Fibroblast of mammary gland (primary cell): ENCODE measurements at places on chromosomes 6 and 20.

DNA sequence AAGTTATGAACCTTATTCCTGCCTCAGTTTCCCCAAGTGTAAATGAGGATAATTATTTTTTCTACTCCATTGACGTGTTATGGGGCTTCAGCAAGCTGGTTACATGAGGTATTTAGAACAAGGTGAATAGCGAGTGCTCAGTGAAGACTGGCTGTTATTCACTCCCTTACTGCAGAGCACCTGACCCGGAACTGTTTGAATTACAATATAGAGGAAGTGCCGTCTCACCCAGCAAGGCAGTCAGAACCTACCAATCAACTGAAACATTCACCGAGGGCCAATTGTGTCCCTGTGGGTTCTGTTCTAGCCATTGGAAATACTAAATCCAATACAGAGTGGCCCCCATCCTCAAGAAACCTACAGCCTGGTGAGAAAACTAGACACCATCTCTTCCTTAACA, 216.9 kb downstream of the UST start:
- no peak for DNase-seq

GRCh38 chr6:45353654-45354053, 24.1 kb downstream of the SUPT3H start:
- no peak for DNase-seq

- DNase-seq: no peak
Observed at GRCh38 chr6:25027221-25027916, 91.6 kb upstream of the RIPOR2 start.

DNA sequence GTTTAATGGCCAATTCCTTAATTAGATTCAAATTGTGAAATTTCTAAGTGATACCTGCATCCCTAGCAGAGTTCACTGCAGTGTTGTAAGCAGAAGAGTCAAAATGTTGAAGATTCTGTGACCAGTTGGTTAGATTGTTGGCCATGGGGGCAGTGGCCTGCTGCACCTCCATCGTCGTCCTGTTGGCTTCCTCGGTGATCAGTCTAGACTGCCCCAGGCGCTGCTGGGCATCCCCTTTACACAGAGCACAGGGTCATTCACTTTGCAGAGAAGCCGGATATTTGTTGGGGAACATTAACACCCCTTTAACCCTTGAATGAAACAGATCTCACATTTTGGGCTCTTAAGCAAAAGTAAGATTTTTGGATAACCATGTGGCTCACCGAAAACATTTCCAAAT, 60.7 kb downstream of the FAM229B start:
- no peak for DNase-seq

DNA sequence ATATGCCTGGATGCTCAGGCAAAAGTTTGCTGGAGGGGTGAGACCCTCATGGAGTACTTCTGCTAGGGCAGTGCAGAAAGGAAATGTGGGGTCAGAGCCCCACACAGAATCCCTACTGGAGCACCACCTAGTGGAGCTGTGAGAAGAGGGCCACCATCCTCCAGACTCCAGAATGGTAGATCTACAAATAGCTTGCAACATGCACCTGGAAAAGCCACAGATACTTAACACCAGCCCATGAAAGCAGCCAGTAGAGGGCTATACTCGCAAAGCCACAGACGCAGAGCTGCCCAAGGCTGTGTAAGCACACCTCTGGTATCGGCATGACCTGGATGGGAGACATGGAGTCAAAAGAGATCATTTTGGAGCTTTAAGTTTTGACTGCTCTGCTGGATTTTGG, 60.7 kb upstream of the GJE1 start:
- DNase-seq: no peak

- no peak for DNase-seq
Observed at GRCh38 chr20:8842525-8842924, 226.4 kb upstream of the PLCB4 start.

DNA sequence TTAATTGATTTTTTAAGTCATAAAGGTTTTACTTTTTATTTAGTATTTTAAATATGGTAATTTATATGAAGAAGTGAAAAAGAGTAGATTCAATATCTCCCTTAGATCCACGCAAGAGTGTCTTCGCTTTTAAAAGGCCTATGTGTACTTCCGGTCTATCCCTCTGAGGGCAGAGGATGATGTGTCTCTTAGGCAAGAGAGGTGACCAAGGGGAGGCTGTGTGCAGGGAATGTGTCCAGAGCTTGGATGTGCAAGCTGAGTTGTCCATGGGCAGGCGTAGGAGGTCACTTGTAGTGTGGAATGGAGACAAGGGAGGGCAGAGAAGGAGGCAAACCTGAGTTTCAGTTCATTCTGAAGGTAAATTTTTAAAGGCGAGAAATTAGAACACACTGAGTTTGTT, 113.9 kb downstream of the CRYBG1 start:
- peak; percentile 62 for DNase-seq

- no peak for DNase-seq
Observed at GRCh38 chr6:119430805-119431204, 81.2 kb upstream of the MAN1A1 start.

DNA sequence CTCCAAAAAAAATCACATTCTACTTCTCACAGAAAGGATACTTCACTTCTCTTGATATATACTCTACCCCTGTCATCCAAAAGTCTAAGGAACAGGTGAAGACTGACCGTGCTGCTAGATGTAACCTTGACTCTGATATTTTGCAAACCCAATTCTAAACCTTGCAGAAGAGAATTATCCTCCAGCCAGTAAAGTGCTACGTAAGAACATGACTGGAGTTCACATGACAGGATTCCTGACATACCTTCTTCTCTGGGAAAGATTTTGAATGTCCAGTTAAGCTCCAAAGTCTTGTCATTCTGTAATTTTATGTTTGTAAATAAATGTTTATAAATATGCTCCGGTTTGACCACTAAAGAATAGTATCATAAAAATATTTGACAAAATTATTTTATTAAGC, 35.8 kb downstream of the BTBD9 start:
- peak; percentile 15 for DNase-seq

DNA sequence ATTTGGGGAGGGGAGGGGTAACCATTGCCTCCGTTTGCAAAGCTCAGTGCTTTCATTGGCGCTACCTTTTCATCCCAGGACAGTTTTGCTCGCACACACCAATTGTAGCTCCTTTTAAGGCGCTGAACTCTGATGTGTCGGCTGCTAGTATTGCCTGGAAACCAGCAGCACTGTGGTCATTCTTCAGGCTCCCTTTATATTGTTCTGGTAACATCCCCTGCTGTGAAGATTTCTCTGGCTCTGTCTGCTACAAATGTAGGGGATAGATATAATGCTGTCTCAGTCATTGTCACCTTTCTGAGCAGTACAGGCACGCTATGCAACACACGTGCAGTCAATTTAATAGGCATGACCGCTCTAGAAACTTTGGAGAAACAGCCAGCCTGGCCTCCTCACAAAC, 172.9 kb upstream of the SASH1 start:
- DNase-seq: no peak

- no peak for DNase-seq
Observed at GRCh38 chr20:15564981-15565380, 1008.3 kb downstream of the KIF16B start.

DNA sequence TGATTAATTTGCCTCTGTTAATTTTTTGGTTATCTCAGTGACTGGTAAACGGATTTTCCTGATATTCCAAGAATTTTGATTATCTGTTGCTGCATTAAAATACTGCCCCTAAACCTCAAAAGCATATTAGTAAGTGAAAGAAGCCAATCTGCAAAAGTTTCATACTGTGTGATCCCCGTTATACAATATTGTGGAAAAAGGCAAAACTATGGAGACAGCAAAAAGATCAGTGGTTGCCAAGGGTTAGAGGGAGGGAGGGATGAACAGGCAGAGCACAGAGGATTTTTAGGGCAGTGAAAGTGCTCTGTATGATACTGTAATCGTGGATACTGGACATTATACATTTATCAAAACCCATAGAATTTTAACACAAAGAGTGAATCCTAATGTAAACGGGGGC, 133.0 kb downstream of the MYLK4 start:
- no peak for DNase-seq
